ENCODE measurements at places on chromosomes 1 and 21. TPM values are rescaled to one million over a fixed set of nuclear protein-coding genes. Genes with fewer than 3 reads are reported as not detected.

DNA sequence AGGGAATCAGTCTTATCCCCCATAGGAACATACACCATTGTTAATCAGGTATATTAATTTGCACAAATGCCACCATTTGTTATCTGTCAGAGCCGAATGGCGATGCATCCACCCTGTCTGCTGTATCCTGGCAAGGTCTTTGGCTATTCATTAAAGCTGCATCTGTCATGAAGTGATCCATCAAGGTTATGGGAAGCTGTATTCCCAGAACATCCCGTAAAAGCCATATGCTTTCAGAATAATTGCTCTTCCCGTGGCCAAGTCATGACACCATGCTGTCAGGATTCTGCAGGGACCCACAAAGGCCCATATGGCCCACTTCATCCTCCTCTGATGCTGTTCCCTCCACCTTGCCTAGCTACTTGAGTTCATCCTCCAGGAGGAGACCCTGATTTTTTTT lies 103.9 kb downstream of the RAVER2 start:
- peaks cover 90% of the 10 kb centered on the region for H3K36me3 ChIP-seq
- H3K27ac ChIP-seq: no peak overlapping the region
- no peak overlapping the region for H3K4me3 ChIP-seq

The CHODL gene
- not detected for total RNA-seq

- H3K4me1 ChIP-seq: peaks cover 44% of the 10 kb centered on the region
- no peaks in the 10 kb centered on the region for H3K36me3 ChIP-seq
- H3K27me3 ChIP-seq: no peaks in the 10 kb centered on the region
- peak overlapping the region; percentile 95 for H3K27ac ChIP-seq
These were observed 1.4 kb upstream of the TNFRSF14 start for GRCh38 chr1:2554621-2555387.

DNA sequence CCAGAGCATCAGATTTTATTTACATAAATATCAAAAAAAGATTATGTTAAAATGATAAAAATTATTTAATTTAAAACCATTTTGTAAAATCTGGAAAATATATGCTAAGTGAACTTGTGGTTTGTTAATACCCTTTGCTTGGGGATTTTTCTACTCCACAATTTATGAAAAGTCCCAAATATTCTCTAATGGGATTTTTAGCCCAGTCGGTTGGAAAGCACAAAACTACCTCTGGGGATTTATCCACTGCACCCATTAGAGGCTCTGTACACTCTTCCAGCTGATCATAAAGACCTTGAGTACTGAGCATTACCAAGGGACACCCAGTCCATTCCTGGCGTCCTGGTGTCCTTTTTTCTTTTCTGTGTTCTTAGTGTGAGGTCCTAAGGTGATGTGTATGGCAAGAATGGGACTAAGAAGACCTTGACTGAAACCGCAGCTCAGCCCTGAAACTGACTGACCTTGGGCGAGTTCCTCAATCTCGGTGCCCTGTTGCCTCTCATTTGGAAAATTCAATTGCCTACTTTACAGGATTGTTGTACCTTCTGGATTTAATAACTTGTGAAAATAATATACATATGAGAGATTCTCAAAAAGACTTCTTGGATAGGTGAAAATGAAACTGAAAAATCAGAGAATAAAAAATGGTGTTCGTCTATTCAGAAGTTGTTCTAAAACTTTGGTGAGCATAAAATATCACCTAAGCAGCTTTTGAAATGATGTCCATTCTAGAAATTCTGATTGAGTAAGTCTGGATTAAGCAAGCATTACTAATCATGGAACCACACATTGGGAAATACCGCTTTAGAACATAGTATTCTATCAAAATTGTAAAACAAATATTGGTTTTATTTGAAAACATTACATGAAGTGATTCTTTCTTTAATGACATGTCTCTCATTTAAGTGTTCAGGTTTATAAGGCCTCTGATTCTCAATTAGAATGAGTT lies 21.5 kb upstream of the SAMSN1 start:
- H3K4me3 ChIP-seq: no peak overlapping the region
- no peak for DNase-seq
- no peaks in the 10 kb centered on the region for H3K36me3 ChIP-seq
- H3K4me1 ChIP-seq: no peaks in the 10 kb centered on the region
- H3K27me3 ChIP-seq: no peaks in the 10 kb centered on the region

- H3K27ac ChIP-seq: no peak overlapping the region
- DNase-seq: no peak
- no peaks in the 10 kb centered on the region for H3K4me1 ChIP-seq
- H3K36me3 ChIP-seq: no peaks in the 10 kb centered on the region
These were observed 2.0 kb upstream of the RSPH1 start for GRCh38 chr21:42498012-42498411.

DNA sequence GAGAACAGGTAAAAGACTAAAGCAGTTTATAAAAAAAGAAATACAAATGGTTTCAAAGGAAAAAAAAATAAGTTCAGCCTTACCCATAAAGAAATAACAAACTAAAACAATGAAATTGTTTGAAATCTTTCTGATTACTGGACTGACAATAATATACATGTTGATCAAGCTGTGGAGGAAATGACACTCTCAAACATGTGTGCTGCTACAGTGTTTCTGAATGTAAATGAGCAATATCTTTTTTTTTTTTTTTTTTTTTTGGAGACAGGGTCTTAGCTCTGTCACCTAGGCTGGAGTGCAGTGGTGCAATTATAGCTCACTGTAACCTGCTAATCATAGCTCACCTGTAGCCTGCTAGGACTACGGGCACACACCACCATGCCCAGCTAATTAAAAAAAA lies 6.5 kb downstream of the EPS15 start:
- no peaks in the 10 kb centered on the region for H3K36me3 ChIP-seq
- peaks cover 26% of the 10 kb centered on the region for H3K4me1 ChIP-seq
- DNase-seq: no peak
- H3K27ac ChIP-seq: no peak overlapping the region
- H3K27me3 ChIP-seq: no peaks in the 10 kb centered on the region

GRCh38 chr1:20658166-20658915 lies 2.8 kb downstream of the DDOST start:
- H3K4me1 ChIP-seq: no peaks in the 10 kb centered on the region
- no peaks in the 10 kb centered on the region for H3K27me3 ChIP-seq
- no peaks in the 10 kb centered on the region for H3K36me3 ChIP-seq

The MT1HL1 gene
- not detected for total RNA-seq

The PLD5 gene
- total RNA-seq: not detected

GRCh38 chr1:4587721-4588120 lies 66.7 kb upstream of the AJAP1 start:
- no peak overlapping the region for H3K4me3 ChIP-seq
- H3K27me3 ChIP-seq: no peaks in the 10 kb centered on the region
- H3K4me1 ChIP-seq: no peaks in the 10 kb centered on the region
- no peak overlapping the region for H3K27ac ChIP-seq
- no peak for DNase-seq
- no peaks in the 10 kb centered on the region for H3K36me3 ChIP-seq

The ETV3L gene
- not detected for total RNA-seq

- DNase-seq: no peak
- no peaks in the 10 kb centered on the region for H3K36me3 ChIP-seq
- H3K4me3 ChIP-seq: no peak overlapping the region
- H3K27ac ChIP-seq: no peak overlapping the region
These were observed 12.2 kb downstream of the FCRLB start for GRCh38 chr1:161733526-161733925.

- H3K36me3 ChIP-seq: no peaks in the 10 kb centered on the region
- DNase-seq: no peak
- H3K4me3 ChIP-seq: no peak overlapping the region
- no peak overlapping the region for H3K27ac ChIP-seq
- no peaks in the 10 kb centered on the region for H3K27me3 ChIP-seq
These were observed 85.4 kb downstream of the APP start for GRCh38 chr21:26085127-26085526.

DNA sequence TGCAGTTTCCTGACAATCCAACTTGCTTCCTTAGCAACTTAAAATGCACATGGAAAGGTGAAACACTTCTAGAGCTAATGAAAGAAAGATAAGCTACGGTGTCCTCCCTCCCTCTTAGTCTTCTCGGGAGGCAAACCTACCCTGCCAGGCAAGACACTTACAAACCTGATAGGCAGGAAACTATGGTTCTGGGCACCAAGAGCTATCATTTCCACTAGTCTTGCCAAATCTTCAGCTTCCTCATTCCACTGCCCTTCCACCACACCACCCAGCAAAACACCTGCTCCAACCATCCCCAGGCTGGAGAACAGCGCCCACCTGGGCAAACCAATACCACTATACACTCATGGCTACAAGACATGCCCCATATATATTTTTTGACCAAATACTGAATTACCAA lies 15.2 kb downstream of the NDC1 start:
- H3K36me3 ChIP-seq: no peaks in the 10 kb centered on the region
- H3K4me1 ChIP-seq: no peaks in the 10 kb centered on the region
- no peak for DNase-seq
- no peak overlapping the region for H3K4me3 ChIP-seq
- H3K27ac ChIP-seq: no peak overlapping the region
- no peaks in the 10 kb centered on the region for H3K27me3 ChIP-seq
